ENCODE measurements at places on chromosomes 7 and 10. TPM values are rescaled to one million over a fixed set of nuclear protein-coding genes. Genes with fewer than 3 reads are reported as not detected.

Gene RINT1
- 31.4 TPM for total RNA-seq

Gene PLEKHS1
- not detected for total RNA-seq

Gene CDC14C
- total RNA-seq: 0.54 TPM

Gene ERCC6
- total RNA-seq: 10.1 TPM

Gene MYL10
- not detected for total RNA-seq

Gene SYT15
- total RNA-seq: not detected

Gene PHKG1
- not detected for total RNA-seq

Gene EVX1
- not detected for total RNA-seq

Gene CRPPA
- 0.45 TPM for total RNA-seq

DNA sequence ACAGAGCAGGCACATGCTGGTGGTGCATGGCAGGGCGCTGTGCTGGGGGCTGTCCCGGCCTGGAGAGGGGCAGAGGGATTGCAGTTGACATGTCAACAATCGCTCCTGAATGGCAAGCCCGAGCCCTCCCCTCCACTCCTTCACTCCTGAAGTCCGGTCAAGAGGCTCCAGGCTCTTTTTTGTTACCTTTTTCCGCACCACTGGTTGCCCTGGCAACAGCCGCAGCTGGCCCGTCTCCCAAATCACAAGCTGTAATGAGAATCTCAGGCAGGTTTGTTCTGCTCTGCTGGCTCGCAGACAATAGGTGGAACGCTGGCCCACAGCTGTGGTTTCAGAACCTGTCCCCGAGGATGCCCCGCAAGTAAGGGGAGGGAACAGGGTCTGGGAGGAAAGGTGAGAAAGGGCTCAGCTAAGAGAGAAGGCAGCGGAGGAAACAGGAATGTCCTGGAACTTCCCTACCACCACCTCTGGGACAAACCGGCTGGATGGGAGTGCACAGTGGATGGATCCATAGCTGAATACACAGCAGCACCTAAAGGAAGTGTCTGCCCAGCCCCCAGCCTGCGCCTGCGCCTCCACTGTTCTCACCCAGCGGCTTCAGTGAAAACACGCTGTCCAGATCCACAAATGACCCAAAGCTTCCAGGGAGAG, 58.9 kb downstream of the CALML3 start:
- peak; percentile 79 for DNase-seq

DNA sequence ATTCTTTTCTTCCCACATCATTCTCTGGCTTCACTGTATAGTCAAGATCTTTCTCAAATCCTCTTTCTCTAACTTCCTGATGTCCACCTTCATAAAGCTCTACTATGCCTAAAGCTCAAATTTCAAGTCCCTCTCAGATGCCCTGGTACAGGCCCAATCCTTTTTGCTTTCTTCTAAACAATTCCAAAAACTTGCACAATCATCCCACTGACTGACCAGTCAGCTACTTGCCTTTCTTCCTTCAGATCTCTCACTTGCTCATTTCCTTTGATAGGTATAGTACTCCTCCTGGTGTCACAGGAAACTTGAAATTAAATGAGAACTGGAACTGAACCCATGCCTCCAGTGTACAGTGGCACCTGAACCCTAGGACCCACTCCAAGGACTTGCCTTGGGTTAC, 18.2 kb downstream of the SEC31B start:
- no peak for DNase-seq

DNA sequence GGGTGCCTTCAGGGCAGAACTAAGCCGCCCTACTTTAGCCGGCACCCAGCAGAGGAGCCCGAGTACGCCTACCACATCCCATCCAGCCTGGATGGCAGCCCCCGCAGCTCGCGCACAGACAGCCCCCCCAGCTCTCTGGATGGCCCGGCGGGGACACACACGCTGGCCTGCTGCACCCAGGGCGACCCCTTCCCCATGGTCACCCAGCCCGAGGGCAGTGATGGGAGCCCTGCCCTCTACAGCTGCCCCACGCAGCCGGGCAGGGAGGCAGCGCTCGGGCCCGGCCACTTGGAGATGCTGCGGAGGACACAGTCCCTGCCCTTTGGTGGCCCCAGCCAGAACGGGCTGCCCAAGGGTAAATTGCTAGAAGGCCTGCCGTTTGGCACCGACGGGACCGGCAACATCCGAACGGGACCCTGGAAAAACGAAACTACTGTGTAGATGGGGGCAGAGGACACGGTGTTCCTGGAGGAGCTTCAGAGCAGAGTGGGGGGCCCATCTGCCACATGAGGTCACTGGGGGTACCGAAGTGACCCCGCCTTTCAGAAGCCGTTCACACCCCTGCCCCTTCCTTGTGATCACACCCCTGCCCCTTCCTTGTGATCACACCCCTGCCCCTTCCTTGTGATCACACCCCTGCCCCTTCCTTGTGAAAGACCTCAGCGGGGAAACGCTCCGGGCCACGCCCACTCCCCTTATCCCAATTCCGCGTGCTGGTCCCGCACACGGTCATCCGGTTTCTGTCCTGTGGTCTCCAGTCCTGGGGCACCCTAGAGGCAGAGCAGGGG, 30.8 kb upstream of the KNDC1 start:
- no peak for DNase-seq

- no peak for DNase-seq
These were observed 63.0 kb downstream of the RALA start for GRCh38 chr7:39686261-39686924.

DNA sequence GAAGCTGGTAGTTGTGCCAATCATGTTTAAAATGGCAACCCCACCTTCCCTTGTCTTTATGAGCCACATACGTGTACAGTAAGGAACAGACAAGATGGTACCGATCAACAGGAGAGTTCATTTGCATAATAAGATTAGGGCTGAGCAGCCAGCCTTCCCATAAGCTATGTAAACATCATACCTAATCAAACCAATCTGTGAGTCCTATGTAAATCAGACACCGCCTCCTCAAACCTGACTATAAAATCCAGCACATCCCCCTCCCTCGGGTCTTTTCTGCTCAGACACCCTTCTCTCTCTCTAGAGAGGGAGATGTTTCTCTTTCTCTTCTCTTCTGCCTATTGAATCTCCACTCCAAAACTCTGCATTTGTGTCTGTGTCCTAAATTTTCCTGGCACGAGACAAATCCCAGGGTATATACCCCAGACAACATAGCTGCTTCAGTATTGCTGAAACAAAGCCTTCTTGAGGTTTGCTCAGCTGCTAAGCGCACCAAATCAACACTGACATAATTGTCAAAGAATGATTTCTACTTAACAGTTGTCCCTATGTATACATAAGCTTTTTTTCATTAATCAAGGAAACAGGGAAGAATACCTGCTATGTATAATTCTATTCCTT, 279.2 kb downstream of the THSD7A start:
- DNase-seq: no peak

DNA sequence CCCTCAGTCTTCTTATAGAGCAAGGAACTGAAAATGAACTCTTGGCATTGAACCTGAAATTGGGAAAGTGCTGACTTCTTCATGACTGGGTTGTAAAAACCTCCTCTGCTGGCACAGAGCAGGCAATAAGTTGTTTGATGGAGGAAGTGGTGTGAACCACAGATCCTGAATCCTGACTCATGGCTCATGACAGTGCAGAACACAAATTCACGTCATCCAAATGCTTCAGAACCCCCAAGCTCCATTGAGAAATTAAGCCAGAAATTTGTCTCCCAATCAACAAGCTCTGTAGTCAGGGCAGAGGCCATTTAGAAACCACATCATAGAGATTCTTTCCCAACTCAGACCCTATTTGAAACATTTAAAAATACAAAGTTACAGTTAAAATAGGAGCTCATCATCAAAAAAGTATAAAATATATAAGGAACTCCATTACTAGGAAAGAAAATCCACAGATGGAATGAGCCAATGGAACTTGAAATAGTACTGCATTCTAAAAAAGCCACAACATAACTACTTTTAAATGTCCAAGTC, 10.3 kb upstream of the STK17A start:
- DNase-seq: no peak

- DNase-seq: no peak
These were observed 20.3 kb downstream of the TSPAN13 start for GRCh38 chr7:16773884-16774283.

DNA sequence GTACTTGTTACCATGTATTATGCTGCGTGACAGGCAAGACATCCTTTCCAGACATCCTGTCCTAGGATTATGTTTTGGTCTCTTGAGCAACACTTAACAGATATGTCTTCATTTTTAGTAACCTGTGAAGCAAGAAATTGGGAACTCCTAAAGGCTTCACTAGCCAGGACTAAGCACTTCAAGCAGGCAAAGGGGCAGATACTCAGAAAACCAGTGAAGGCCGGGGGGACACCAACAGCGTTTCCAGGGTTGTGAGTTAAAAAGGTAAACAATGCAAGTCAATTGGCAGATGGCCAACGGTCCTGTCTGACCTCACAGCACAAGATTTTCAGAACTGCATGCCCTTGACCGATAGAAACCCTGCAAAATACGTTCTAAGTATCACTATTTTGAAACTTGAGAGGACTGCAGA, 77.6 kb upstream of the SFMBT2 start:
- no peak for DNase-seq

- no peak for DNase-seq
These were observed 25.6 kb downstream of the TM9SF3 start for GRCh38 chr10:96560966-96561887.

DNA sequence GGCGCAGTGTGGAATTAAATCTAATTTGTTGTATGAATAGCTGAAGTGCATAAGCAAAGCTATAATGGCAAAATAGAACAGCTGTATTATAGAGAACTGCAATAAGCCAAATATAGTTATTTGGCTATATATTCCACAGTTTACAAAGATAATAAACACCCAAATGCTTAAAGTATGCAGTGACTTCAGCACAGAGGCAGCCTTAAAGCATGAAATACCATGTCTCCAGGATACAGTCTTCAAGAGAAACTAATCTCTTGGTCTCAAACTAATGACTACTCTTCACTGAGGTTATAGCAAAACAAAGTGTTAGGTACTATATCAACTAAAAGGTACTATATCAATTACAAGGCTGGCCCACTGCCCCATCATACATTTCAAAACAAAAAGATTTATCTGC, 48.0 kb downstream of the NT5C2 start:
- DNase-seq: no peak

DNA sequence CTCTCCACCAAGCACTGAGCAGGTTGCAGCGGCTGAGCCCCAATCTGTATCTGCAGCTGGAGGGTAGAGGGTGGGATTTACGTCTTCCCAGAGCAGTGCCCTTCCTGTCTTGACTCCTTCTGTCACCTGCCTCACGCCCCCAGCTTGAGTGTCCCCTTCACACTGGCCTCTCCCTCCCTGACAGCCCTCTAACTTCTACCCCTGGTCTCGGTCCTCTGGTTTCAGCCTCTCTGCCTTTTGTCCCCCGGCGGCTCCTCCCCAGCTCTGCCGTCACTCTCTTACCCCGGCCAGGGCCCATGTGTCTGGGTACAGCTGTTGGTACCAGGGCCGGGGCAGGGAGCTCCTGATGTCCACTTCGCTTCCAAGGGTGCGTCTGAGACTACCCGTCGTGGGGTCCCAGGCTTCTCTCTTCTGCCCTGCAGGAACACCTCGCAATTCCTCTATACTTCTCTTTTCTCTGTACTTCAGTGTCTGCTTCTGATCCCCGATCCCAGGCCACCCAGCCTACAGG, 654 bp downstream of the MUC3A start:
- DNase-seq: no peak

DNA sequence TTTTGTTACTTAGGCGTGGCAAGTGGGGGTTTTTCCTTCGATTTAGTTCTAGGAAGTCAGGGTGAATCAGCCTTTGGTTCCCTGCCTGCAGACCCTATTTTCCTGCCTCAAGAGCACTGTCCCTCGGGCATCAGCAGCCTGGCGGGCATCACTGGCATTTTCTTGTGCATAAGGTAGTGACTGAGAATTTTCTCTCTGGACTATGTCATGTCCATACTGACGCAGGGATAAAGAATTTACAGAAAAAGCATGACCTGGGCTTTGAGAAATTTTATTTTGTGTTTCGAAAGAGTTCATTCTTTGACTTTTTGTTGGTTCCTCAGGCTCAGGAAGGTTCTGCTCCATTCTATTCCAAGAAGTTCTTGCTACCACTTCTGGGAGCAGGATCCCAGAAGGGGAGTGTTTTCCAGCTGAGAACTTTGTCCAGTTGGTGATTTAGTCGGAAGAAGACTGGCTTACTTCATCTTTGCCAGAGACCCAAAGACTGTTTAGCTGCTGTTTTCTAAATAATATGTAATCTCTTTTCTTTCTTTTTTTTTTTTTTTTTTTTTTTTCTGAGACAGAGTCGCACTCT, 213.9 kb upstream of the SH2B2 start:
- DNase-seq: no peak

- no peak for DNase-seq
These were observed 695.4 kb downstream of the LRMDA start for GRCh38 chr10:76126607-76127527.

GRCh38 chr10:118570591-118570990, 24.9 kb downstream of the PRLHR start:
- no peak for DNase-seq

- peak; percentile 40 for DNase-seq
These were observed 486.0 kb downstream of the REEP3 start for GRCh38 chr10:64007157-64007556.
